ENCODE measurements at places on chromosomes 7 and 10.

DNA sequence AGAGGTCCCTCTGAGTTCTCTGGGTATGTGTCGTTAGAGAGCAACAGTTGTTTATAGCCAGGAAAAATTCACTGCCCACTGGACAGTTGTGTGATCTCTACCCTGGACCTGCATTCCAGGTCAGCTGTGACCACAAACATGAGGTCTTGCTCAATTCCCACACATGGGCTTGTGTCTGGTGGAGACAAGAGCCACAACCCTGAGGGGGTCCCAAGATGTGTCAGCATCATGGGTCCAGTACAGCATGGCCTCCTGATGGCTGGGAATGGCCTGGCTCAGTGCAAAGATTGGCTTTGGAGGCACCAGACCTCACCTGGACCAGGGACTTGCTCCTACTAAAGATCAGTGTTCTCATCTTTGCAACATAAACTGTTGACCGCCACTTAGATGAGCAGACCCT is 751.6 kb downstream of the GRID1 start:
- no peak for DNase-seq

DNA sequence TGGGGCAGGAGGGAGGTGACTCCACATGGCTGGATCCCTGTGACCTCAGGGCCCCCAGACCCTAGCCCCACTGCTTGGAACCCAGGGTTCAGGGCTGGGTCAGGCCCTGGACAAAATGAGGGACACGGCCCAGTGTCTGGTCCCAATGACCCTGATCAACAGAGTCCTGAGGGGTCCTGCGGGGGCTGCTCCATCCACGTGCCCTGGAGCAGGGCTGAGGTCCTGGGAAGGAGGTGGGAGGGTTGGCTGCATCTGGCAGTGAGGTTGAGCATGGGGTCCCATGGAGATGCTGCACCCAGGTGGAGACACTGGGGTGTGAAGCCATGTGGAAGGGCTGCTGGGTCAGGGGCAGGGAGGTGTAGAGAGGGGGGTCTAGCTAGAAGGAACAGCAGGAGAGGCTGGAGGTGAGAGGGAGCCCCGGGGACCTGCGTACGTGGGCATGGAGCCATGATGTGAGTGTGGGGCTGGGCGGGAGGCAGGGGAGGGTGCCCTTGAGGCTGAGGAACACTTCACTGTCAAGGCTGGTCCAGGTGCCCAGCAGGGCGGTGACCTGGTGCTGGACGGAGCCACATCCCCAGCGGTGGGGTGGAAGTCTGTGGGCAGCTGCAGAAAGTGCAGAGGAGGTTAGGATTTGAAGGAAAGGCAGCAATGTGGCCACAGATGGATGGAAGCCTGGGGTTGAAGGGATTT is 604 bp downstream of the SCART1 start:
- no peak for DNase-seq

DNA sequence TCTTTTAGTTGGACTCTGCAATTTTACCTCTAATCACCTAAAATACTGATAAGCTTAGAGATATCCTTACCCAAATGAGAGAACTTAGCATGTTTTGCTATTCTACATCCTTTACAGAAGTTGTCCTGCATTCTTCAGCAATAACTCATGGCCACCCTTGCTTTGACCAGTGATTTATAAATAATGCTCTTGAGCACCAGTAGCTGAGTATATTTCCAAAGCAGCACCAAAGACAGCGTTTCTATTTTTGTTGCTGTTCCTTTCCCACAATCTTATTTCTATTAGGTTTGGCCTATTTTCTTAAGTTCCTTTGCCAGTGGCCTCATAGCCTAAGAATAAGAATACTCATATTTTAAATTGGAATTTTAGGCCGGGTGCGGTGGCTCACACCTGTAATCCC is 15.0 kb downstream of the ARPC1A start:
- no peak for DNase-seq

DNA sequence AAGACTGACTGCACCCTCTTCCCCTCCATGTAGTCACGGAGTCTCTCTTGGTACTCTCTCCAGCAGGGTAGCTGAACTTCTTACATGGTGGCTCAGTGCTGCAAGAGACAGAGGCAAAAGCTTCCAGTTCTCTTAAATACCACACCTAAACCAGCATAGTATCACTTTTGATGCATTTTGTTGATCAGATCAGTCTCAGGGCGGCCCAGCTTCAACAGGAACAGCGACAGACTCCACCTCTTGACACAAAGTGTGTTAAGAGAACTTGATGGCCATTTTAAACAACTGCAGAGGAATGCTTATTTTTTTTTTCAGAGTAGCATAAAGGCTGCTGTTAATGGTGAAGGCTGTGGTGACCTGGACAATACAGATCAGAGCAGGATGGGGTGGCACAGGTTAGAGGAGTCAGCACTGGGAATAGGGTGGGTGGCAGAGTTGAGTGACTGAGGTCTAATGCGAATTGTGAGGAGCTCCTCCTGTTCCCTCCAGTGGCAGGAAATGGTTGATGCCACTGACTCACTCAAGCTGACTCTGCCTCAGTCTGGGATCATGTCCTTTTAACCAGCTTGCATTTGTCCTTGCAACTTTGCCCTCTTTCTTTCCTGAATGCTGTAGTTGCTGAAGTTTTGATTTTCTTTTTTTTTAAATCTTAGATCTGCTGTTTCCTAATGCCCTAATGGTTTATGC is 17.3 kb downstream of the MGAM start:
- no peak for DNase-seq

DNA sequence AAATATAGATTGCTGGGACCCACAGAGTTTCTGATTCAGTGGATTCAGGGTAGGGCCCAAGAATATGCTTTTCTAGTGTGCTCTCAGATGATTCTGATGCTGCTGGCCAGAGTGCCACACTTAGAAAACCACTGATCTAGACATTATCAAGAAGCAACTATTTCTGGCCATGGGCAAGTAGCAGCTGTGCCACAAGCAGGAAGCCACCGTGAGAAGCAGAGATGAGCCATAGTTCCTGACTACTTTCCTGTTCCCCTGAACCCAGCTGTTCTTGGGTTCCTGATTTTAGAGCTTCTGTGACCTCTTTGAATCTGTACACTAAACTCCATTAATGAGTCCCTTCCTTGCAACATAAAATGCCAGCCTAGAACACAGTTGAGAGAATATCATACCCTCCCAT is 38.1 kb upstream of the PIK3AP1 start:
- no peak for DNase-seq

DNA sequence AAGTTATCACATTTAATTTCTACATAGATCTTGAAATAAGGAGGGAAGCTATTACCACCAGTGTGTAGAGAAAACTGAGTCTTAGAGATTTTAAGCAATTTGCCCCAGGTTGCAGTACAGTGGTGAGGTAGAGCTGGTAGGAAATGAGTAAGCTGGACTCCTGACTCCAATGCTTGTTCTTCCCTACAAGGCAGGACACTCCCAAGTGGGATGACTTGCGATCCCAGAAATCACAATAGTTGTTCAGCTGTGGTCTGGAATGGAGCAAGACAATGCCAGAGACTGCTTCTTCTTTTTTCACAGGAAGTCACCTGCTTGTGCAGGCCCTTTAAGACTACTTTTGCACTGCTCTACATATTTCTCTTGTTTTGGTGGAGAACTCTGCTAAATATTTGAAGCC is 327.2 kb upstream of the BMPER start:
- no peak for DNase-seq
